ENCODE measurements at places on chromosomes 4 and X.

- no peak for DNase-seq
These were observed 527.2 kb upstream of the PRKX start for GRCh38 chrX:4240541-4241194.

- DNase-seq, result no peak
These were observed 26.6 kb upstream of the ADRA2C start for GRCh38 chr4:3739577-3739976.

GRCh38 chr4:42904986-42905385 is 12.5 kb downstream of the GRXCR1 start:
- no peak for DNase-seq

DNA sequence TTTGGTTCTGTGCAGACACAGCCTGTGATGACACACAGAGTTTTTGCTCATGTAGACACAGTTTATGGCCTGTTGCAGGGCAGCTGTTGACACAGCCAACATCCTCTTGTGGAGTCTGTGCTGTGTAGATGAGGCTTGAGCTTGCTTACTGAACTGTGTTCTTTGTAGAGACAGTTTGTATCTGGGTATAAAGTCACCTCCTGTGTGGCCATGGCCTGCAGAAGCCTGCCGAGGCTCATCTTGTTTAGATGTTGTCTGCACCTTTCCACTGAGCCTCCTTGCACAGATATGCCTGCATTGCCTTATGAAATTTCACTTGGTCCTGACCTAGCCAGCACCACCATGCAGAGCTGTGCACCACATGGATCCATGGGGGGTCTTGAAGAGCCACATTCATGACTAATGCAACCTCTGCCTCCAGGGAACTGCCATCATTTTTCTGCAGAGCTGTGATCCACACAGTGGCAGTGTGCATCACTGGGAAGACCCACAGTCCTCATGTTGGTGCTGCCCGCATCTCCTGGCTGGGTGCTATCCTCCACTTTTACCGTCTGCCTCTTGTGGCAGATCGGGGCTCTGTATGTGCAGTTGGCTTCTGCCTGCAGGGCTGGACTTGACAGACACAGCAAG is 198.0 kb upstream of the MAMLD1 start:
- DNase-seq, result no peak

DNA sequence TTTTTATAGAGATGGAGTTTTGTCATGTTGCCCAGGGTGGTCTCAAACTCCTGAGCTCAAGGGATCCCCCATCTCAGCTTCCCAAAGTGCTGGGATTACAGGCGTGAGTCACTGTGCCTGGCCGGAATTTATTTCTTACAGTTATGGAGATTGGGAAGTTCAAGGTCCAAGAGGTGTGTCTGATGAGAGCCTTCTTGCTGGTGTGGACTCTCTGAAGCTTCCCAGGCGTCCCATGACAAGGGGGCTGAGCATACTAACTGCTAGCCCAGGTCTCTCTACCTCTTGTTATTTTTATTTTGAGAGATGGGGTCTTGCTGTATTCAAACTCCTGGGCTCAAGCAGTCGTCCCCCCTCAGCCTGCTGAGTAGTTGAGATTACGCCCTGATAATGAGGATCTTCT is 2.9 kb upstream of the NSD2 start:
- DNase-seq, result no peak

- no peak for DNase-seq
These were observed 689 bp upstream of the DCHS2 start for GRCh38 chr4:154492288-154492687.

DNA sequence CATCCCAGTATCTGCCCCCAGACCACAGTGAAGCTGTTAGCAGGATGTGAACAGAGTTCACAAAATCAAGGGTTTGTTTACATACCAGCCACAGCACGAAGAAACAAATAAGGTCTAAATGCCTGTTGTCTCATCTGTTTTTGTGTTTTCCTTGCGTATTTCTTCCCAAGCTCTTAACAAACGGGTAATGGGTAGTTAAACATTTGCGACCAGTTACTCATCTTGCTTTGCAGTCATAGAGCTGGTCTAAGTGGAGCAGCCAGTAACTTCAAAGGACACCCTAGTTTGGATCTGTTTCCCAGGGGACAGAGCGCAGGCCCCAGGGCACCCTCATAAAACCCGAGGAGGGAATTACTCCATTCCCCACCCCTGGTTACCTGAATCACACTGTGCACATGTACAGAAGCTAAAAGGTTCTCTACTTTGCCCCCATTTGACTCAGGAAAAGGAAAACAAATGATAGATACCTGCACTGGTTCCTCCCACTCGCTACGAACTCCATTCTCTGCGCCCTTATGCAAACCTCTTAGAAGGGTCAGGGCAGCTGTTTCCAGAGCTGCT is 68.8 kb downstream of the MAML3 start:
- no peak for DNase-seq

- DNase-seq, result no peak
These were observed 8.1 kb downstream of the JAKMIP1 start for GRCh38 chr4:6192245-6192644.

GRCh38 chr4:3256230-3257102 is 7.5 kb downstream of the MSANTD1 start:
- DNase-seq, result no peak

GRCh38 chr4:178823673-178824295 is 1381.5 kb upstream of the AGA start:
- DNase-seq, result no peak

DNA sequence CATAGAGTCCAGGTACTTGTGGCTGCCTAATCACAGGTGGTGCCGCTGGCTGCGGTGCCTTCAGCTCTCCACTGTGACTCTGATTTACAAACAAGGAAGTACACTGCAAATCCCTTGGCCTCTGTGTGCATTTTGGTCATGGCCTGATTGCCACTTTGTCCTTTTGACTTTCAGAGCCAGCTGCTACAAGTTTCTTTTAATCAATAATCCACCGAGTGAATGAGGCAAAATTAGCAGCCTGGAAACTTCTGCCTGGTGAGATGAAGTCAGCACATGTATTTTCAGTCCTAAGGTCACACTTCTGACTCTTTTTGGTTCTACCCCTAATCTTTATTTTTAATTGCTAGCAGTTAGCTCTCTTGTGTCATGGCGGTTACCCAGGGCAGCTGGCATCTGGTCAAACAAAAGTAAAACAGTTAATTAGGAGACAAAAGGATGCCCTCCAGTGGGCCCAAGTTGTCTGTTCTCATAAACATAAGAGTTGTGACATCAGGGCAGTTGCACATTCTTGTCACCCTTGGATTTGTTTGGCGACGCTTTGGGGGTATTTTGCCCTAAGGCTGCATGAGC is 62.3 kb upstream of the LNX1 start:
- DNase-seq, result no peak

DNA sequence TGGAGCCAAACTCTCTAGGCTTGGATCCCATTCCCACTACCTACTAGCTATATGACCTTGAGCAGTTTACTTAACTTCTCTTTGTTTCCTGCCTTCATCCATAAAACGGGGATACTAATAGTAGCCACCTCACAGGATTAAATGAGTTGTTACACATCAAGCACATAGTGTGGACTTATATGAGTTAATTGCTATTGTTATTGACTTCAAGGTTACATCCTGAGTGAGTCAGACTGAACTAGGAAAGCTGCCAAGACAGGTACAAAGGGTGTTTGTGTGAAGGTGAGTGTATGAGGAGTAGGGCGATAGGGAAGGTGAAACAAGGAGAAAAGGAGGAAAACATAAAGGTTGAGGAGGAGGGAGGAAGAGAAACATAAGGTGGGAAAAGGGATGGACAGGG is 32.2 kb downstream of the TFDP3 start:
- no peak for DNase-seq

- DNase-seq, result no peak
These were observed 30.9 kb downstream of the RAB33B start for GRCh38 chr4:139484783-139485311.

DNA sequence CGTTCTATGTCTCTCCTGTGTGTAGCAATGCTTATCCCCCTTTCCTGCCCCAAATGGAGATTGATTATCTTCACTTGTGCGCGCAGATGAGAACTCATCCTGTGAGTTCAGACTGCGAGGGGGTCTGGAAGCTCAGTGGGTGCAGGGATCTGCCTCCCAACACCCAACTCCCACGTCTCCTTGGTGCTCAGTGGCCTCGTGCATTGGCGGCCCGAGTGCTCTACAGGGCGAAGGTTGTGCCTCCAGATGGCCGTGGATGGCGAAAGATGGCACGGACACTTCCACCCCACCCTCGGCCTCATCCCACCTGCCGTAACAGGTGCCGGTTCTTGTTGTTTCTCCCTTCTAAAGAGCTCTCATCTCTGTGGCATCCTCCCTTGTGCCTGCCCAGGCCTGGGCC is 45.1 kb upstream of the SORCS2 start:
- DNase-seq, result no peak

GRCh38 chrX:95797344-95797743 is 887.3 kb upstream of the DIAPH2 start:
- DNase-seq, result no peak

DNA sequence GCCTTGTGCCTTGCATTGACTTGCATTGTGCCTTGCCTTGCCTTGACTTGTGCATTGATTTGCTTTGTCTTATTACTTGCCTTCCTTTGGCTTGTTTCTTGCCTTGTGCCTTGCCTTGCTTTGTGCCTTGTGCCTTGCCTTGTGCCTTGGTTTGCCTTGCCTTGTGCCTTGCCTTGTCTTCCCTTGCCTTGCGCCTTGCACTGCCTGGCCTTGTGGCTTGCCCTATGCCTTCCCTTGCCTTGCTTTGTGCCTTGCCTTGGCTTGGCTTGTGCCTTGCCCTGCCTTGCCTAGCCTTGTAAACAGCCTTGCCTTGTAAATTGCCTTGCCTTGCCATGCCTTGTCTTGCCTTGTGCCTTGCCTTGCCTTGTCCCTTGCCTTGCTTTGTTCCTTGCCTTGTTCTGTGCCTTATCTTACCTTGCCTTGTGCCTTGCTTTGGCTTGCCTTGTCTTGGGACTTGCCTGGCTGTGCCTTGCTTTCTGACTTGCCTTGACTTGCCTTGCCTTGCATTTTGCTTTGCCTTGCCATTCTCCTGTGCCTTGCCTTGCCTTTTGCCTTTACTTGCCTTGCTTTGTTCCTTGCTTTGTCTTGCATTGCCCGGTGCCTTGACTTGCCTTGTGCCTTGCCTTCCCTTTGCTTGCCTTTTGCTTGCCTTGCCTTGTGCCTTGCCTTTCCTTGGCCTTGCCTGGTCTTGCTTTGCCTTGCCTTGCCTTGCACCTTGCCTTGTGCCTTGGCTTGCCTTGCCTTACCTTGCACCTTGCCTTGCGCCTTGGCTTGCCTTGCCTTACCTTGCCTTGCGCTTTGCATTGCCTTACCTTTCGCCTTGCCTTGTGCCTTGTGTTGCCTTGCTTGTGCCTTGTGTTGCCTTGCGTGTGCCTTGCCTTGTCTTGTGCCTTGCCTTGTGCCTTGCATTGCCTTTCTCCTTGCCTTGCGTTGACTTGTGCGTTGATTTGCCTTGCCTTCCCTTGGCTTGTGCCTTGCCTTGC is 97.5 kb downstream of the TAB3 start:
- no peak for DNase-seq

DNA sequence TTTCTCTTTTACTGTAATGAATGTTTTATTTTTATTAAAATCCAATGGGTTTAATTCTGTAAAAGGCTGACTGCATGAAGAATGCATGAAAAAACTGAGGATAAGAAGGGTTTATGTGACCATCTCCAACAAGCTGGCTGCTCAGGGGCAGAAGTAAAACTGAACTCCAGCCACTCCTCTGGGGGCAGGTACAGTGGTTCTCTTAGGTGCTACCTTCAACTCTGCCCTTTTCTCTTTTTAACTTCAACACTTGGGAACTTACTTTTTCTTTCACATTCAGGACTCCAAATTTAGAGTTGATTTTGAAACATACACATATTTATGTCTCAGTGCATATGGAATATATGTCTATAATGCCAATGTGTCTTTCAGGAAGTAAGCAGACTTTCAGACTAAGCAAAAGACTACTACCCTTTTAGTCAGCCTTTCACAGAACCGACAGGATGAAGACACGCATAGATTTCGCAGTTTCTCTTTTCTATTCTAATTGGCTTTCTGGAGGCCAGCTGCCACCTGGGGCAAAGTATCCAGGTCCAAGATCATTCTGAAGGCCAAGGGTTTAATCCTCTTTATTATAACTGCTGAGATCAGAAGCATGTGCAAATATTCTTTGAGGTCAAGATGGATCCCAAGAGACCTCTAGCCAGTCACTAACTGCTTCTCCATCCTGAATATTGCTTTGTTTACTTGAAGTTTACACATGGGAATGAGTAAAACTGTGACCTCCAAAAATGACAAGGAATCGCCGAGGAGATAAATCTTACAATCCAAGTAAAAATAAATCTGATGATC is 30.7 kb downstream of the HS3ST1 start:
- DNase-seq, result no peak

DNA sequence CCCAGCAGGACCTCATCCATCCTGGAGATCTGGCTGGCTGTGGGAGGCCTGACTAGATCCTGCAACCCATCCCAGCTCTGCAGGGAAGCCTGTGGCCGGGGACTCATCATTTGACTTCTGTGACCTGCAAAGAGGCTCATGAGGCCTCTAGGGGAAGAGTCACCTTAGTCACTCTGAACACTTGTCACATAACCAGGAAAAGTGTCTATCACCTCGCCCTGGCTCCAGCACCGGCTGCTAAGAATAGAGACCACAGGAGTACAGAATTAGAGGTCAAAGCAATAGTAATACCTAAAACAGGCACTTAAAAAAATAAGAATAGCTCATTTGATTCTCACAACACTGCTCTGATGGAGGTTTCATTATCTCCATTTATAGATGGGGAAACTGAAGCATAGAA is 3.8 kb upstream of the NSG1 start:
- no peak for DNase-seq

DNA sequence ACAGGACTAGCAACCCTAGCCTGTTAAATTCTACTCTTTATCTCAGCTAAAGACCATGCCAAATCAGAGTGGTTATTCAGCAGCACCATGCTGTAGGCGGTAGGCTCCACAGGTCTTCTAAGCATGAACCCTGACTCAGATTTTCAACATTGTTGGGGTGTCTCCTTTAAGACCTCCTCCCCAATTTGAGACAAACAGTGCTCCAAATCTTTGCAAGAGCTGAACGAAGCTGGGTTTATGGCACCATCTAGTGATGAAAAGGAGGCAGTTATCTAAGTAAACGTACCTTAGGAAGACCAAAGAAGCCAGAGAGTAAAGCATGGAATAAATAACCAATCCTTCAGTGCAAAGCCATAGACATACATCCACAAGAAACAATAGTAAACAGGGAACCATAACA is 334.5 kb upstream of the SLC7A11 start:
- DNase-seq, result no peak

DNA sequence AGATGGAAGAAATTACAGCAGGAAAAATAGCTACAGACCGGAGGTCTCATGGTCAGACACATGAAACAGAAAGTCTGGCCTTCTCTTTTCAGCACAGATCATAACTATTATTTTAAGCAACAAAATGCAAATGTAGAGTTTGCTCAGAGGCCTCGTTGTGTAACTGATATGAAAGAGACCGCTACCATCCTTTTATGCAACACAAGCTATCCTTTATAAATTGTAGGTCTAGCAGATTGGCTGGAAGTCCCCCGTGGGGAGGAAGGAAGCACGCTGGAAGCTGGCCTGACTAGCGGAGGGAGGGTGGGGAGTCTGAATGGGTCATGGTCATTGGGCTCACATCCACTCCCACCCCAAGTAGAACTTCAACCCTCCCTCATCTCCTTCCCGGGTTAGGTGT is 27.7 kb downstream of the DMP1 start:
- no peak for DNase-seq
